CD4-positive, alpha-beta T cell (primary cell): ENCODE measurements at places on chromosomes 4 and X.

- no peak for DNase-seq
Observed at GRCh38 chr4:103095080-103095479, 4.6 kb downstream of the BDH2 start.

DNA sequence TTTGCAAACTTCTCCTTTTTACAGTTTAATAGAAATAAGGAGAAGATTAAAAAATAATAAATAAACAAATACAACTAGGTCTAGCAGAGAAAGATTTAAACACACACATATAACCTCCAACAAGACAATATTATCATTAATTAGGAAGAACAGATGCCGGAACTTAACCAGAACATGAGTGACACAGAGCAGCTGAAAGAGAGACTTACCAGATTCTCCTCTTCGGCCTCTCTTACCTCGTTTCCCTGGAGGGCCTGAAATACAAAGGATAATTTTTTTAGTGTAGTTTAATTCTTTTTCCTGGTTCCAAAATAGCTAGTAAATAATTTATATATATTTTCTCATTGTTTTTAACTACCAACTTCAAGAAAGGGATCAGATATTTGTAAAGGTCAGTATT, 252.5 kb downstream of the COL25A1 start:
- DNase-seq = no peak

DNA sequence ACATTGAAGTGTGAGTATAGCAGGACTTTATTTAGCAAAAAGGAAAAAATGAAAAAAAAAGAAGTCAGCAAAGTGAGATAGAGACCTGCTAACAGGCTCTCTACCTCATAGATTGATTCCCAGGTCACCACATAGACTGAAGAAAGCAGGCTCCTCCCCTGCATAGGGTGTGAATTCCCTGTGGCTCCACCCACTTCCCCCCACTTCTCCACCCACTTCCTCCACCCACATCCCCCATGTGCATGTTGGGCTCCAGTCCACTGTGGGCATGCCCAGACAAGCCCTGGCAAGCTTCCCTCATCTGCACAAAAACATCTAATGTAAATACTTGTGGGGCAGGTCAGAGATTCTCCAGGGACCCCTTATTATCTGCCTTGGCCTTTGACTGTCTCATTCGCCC, 97.8 kb downstream of the TMEM47 start:
- DNase-seq = no peak

DNA sequence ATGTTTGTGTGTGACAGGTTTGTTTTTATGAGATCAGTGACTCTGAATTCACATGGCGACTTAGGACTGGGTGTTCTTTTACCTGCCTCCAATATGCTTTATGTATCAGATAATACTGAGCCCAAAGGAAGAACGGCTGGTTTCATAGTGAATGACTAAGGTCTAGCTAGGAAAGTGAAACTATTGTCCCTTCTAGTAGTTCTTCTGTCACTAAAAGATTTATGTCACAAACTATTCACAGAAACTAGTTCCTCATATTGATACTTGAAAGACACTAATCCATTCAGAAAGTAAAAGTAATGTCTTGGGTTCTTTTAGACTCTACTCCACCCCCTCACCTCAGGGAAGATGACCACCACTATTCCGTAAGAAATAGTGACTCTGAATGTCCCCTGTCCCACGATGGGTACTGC, 81.7 kb downstream of the EGF start:
- no peak for DNase-seq

DNA sequence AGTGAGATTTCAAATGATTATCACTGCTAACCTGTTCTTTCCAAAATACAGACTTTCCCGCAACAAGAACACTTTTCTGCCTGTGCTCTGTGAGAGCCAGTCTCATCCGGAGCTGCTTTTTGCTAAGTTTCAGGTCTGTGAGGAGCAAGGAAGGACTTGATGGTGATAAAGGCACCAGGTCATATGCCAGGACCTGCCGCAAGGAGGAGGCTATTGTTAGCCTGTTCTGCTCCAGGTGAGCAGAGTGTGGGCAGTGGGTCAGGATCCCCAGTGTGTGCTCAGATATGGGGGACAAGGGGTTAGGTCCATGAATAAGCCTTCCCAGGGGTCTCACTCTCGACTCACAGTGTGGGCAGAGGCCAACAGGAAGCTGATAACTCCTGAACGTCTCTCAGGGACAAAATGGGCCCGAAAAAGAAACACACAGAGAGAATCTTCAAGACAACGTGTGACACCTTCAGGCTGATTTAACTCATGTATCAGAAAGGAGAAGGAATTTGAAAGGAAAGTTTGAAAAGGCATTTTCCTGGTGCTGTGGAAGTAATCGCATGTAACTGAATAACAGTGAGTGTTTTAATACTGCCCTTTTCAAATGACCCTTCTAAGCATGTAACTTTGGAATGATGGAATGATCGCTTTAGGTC, 57.7 kb upstream of the PDLIM3 start:
- no peak for DNase-seq

GRCh38 chr4:73974352-73974751, 7.5 kb downstream of the PF4 start:
- no peak for DNase-seq

DNA sequence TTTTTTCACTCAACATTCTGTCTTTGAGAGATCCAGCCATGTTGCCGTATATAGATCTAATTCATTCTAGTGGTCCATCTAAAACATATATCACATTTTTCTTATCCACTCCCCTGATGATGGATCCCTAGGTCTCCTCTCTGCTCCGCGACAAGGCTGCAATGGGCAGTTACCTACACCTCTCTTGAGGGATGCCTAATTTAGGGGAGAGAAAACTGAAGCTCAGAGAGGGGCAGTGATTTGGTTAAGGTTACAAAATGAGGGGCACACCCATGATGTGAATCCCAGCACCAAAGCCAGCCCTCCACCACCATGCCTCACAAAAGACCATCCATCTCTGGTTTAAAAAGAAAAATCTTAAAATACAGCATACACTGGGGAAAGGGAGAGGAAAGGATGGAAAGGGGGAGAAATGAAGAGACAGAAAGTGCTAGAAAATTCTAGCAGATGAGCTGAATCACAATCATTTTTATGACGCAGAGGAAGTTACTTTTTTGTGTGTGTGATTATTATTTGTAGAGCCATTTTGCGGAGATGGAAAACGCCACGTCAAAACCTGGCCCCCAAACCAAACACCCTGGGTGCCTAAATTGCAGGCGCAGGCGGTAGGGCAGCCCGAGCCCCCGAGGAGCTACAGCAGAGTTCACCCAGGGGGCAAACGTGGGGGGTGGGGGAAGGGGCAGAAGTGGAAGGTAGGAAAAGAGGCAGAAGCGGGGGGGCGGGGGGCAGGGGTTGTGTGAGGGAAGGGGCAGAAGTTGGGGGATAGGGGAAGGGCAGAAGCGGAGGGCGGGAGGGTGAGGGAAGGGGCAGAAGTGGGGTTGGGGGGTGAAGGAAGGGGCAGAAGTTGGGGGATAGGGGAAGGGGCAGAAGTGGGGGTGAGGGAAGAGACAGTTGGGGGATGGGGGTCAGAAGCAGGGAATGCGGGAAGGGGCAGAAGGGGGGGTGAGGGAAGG, 1.3 kb upstream of the TSPYL2 start:
- DNase-seq = peak; percentile 61

GRCh38 chr4:41143311-41144039, 70.9 kb downstream of the APBB2 start:
- no peak for DNase-seq

DNA sequence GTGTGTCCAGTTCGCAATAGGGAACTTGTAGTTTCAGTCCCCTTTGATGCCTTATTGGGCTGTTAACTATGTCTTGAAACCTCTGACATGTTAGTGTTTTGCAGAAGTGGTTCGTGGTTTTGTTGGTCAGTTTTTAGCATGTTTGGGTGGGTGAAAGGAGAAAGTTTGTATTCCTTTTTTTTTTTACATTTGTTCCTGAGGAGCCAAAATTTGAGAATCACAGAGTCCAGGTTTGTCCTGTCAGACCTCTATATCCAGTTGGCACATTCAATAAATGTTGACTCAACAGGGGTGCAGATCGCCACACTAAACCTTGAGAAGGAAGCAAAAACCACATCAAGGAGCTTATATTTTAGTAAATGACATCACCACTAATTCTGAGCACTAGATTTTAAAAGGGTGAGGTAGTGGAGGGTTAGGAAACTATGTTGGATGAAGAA, 26.2 kb downstream of the DLG3 start:
- peak; percentile 18 for DNase-seq

DNA sequence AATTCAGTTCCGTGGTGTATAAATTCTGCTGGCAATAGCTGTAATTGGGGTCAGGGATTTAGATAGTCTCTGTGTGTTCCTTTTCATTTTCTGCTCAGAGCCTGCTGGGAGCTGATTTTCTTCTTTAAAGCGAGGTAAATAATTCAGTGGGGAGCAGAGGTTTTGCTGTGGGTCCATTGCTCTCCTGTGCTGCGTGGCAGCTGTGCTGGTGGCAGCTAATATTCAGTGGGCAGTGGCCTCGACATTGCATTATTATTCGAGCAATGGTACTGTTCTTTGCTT, 13.7 kb downstream of the XG start:
- DNase-seq = no peak

GRCh38 chr4:39078829-39079228, 16.8 kb downstream of the KLHL5 start:
- no peak for DNase-seq

GRCh38 chr4:112766422-112766821, 129.5 kb downstream of the LARP7 start:
- no peak for DNase-seq

DNA sequence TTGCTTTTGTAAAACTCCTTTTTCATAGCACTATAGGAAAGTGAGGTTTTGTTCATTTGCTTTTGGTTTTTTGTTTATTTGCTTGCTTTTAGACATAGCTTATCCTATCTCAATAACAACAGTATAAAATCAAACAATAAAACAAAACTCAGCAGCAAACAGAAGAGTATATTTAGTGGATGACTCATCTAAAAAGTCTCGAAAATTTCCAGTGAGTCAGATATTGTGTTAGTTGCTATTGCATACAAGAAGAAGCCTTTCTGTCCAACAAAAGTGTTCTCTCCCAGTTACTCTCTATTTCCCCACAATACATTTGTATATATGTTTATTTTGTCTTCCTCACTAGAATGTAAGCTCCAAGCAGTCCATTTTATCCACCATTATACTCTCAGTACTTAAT, 36.0 kb upstream of the NPNT start:
- no peak for DNase-seq

DNA sequence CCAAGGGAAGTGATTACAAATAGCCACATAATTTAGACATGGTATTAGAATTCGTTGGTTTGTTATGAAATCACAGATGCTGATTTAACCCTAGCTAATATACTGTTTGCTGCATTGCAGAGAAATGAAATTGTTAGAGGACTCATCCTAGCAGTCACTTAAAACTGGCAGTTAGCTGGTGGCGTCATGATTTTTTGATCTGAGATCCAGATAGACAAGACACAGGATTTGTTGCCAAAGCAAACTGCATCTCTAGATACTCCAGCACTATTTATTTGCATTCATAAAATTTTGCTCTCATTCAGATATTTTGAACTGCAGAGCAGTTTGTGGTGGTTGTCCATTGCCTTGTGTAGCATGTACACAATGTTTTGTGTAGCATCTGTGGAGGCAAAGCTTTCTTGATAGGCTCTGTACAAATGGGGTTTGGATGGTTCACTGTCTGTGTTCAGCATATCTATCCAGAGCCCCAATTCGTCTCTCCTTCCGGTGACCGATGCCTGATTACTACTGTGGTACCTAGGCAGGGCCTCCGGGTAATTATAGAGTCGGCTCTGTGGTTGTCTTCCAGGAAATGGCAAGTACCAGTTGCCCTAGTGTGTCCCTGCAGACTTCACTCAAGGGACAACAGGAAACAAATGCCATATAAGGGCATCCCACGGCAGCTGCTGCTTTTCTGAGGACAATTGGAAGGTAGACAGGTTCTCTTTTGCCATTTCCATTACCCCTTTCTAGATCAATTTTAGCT, 30.1 kb upstream of the SPARCL1 start:
- DNase-seq = peak; percentile 76

- no peak for DNase-seq
Observed at GRCh38 chr4:98630737-98631454, 27.5 kb downstream of the TSPAN5 start.

GRCh38 chrX:131728295-131729145, 184.6 kb downstream of the OR13H1 start:
- no peak for DNase-seq

DNA sequence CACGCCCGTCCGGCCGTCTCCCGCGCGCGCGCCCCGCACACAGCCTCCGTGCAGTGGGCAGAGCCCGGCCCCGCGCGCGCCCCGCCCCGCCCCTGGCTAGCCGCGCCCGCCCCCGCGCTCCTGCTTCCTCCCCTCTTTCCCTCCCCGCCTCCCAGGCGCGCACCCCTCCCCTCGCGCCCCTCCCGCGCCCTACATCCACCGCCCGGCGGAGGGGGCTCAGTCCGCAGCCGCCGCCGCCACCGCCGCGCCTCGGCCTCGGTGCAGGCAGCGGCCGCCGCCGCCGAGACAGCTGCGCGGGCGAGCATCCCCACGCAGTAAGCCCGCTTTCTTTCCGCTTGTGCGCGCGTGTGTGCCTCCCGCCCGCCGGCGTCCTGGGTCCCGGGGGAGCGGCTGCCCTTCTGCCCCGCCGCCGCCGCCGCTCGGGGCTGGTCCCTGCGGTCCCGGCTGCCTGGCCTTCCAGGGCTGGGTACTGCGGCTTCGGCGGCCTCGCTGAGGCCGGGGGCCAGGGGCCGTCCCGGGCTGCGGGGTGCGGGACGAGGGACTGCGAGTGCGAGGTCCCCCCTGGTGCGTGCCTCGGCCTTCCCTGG, at the start of gene FHL1:
TSS of gene FHL1 (plus strand) at position 219 of the 587 bp plus-strand sequence.
- DNase-seq = peak; percentile 49

GRCh38 chrX:24026432-24026831, 554 bp downstream of the KLHL15 start:
- no peak for DNase-seq

GRCh38 chr4:40617872-40618271, 11.8 kb downstream of the RBM47 start:
- no peak for DNase-seq

DNA sequence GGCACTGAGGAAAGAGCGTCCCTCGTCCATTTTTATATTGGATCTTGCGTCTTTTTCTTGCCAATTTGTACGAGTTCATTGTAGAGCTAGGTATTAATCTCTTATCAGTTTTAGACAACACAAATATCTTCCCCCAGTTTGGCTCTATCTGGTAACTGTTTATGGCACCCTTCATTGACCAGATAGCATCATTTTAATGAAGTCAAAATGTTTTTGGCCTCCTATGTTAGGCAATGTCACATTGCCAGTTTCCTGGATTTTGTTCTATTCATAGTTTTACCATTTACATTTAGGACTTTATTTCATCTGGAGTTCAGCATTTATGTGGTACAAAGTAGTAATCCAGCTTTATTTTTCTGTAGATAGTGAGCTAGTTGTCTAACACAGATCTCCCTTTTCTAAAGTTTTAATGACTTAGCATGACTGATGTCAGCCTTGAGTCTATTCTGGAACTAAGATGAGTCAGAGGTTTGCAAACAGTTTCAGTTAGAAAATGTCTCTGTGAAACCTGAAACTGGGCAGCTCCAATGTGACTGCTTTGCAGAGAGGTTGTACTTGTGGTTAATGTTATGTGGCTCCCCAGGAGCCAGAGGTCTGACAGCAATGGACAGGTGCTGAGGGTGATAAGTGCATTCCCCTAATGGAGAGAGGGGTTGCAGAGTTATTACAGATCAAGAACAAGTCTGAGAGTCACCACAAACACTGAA, 5.3 kb upstream of the STBD1 start:
- no peak for DNase-seq

- no peak for DNase-seq
Observed at GRCh38 chrX:639151-639550, 8.6 kb downstream of the SHOX start.
